ENCODE measurements at places on chromosomes 2 and 18. TPM values are rescaled to one million over a fixed set of nuclear protein-coding genes. Genes with fewer than 3 reads are reported as not detected.

The PSMD1 gene
- total RNA-seq = 31.3 TPM

DNA sequence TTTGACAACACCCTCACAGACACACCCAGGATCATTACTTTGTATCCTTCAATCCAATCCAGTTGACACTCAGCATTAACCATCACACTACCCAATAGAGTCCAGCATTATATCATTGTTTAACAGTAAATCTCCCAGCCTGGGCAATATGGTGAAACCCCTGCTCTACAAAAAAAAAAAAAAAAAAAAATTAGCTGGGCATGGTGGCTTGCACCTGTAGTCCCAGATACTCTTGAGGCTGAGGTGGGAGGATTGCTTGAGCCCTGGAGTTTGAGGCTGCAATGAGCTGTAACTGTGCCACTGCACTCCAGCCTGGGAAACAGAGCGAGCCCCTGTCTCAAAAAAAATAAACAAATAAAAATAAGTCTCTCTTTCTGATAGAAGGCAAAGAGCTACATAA is 304.0 kb downstream of the STK39 start:
- H3K27ac ChIP-seq = no peak overlapping the region
- H3K4me3 ChIP-seq = no peak overlapping the region
- no peaks in the 10 kb centered on the region for H3K4me1 ChIP-seq
- DNase-seq = no peak
- no peaks in the 10 kb centered on the region for H3K36me3 ChIP-seq

The UGT1A4 gene
- not detected for total RNA-seq

DNA sequence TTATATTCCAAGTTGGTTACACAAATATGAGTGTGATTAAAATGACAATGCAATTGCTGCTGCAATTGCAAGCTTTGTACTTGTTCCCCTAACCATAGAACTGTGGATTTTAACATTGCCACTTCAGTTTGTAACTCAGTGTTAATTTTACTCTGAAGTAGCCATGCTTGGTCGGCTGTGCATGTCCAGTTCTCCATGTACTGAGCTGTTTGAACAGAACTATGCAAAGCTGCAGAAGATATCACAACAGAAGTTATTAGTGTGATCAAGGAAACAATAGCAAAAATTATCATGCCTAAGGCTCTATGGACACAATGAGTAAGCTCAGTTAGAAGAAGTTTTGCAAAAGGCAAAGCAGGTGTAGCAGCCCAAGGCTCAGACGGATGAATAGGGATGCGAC is 45.3 kb downstream of the CXCR4 start:
- peaks cover 9% of the 10 kb centered on the region for H3K4me1 ChIP-seq
- H3K4me3 ChIP-seq = no peak overlapping the region
- H3K27me3 ChIP-seq = no peaks in the 10 kb centered on the region
- H3K36me3 ChIP-seq = no peaks in the 10 kb centered on the region
- H3K27ac ChIP-seq = no peak overlapping the region
- no peak for DNase-seq

The GALNT14 gene
- total RNA-seq = not detected

All from CD4-positive, alpha-beta T cell (primary cell).